Brain (organoid and tissue), 16 donors: ENCODE measurements at places on chromosomes 4 and X.

DNA sequence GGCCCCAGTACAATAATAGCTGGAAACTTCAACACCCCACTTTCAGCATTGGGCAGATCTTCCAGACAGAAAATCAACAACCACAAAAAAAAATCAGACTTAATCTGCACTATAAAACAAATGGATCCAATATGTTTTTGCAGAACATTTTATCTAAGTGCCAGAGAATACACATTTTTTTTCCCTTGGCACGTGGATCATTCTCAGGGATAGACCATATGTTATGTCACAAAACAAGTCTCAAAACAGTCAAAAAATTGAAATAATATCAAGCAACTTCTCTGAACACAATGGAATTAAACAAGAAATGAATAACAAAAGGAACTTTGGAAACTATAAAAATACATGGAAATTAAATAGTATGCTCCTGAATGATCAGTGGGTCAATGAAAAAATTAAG, 576.3 kb downstream of the PCDH19 start:
- peak; percentile 86 for DNase-seq

- DNase-seq: no peak
These were observed 561.5 kb downstream of the ANKRD50 start for GRCh38 chr4:124151031-124151430.

GRCh38 chr4:94843216-94843615, 85.5 kb downstream of the BMPR1B start:
- DNase-seq: no peak

- DNase-seq: no peak
These were observed at the start of gene TLR7 for GRCh38 chrX:12866451-12867377. Gene TLR7, plus strand, starts transcription at chrX:12867072. Its CDS starts 507 bp downstream, at chrX:12867579.

DNA sequence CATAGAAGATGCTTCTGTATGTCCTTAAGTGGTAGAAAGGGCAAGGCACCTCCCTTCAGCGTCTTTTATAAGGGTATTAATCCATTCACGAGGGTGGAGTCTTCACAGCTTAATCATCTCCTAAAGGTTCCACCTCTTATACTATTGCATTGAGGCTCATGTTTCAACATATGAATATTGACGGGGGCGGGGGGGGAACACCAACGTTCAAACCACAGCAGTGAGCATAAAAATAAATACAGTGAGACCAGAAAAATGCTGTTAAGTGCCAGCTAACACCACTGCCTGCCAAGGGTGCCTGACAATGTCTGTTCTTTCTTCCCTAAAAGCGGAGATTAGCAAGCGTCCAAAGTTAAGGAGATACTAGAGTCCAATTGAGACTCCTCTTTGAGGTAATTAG, 323.3 kb downstream of the STK32B start:
- DNase-seq: peak; percentile 56
